Jurkat, Clone E6-1 (cell line): ENCODE measurements at places on chromosomes 7 and 10.
A peak's percentile ranks its signal among the peaks of the same experiment; 100 is the strongest.

DNA sequence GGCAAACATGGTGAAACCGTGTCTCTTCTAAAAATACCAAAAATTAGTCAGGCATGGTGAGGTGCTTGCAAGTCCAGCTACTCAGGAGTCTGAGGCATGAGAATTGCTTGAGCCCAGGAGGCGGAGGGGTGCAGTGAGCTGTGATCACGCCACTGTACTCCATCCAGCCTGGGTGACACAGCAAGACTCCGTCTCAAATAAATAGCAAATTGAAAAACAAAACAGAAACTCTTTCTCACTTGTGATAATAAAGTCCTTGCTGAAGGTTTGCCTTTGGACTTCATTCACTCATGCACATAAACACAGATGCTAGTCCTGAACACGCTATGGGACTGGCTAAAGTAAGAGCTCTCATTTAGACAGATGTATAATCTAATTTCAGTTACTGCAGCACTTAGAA is 37.6 kb downstream of the ANK3 start:
- no peak for DNase-seq

DNA sequence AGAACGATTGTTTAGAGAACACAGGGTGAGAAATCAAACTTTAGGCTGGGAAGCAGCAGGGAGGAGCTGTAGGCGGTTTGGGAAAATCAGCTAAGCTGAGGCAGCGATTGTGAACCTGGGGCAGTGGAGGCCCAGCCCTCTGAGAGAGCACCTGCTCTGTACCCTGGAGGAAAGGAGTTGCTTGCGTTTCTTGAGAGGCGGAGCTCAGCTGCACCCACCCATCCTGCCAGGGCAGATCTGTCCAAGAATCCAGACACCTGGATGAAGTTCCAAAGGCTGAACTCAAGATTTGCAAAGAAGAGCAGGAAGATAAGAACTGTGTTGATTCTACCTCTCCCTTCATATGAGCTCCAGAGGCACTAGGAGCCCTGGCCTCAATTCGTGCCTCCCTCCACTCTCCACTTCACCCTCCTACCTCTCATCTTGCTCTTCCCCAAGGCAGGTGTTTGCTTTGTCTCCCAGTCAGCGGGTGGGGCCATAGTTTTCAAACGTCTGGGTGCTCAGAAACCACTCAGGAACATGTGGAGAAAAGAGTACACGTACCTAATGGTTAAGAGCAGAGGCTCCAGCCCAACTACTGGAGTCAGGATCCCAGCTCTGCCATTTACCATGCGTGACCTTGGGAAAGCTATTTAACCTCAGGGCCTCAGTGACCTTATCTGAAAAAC is 21.5 kb upstream of the TMEM213 start:
- DNase-seq: no peak

GRCh38 chr10:132335189-132336063 is 3.4 kb downstream of the LRRC27 start:
- peak; percentile 43 for DNase-seq

- no peak for DNase-seq
Observed at GRCh38 chr7:36078816-36079360, 74.2 kb upstream of the EEPD1 start.

- DNase-seq: no peak
Observed at GRCh38 chr7:28643584-28644340, 231.4 kb downstream of the CREB5 start.

- DNase-seq: no peak
Observed at GRCh38 chr10:43199088-43199683, 60.9 kb downstream of the CSGALNACT2 start.

DNA sequence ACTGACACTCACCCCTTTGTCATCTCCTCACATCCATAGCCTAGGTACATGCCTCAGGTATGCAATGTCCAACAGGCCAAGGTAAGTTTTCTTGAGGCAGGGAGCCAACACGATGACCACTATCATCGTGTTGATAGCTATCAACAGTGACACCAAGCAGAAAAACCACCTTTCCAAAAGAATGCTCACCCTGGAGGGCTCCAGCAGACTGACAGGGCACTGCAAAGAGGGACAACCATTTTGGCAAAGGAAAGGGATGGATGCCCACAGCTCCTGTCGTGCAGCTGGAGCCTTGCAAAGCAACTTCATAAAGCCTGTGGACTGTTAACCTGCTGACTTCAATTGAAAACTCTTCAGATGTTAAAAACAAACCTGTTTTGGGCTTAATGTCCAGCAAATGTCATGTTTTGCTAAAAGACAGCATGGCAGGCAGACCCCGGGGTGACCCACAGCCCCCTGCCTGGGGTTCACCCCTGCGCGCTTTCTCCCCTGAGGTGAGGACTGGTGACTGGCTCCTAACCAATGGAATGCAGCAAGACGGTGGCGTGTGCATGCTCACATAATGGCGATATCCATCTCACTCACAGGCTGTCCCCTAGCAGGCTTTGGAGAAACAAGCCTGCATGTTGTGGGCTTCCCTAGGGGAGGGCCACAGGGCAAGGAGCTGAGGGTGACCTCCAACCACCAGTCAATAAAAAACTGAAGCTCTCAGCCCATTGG is 293.8 kb downstream of the TCERG1L start:
- no peak for DNase-seq

GRCh38 chr10:24952143-24952706 is at the start of gene PRTFDC1:
Gene PRTFDC1 (minus strand): TSS chr10:24952606. CDS start chr10:24952575, 31 bp downstream.
- no peak for DNase-seq

GRCh38 chr7:77940647-77941046 is 142.1 kb downstream of the PHTF2 start:
- peak; percentile 25 for DNase-seq

- DNase-seq: no peak
Observed at GRCh38 chr10:69411476-69411875, 5.2 kb downstream of the TACR2 start.

DNA sequence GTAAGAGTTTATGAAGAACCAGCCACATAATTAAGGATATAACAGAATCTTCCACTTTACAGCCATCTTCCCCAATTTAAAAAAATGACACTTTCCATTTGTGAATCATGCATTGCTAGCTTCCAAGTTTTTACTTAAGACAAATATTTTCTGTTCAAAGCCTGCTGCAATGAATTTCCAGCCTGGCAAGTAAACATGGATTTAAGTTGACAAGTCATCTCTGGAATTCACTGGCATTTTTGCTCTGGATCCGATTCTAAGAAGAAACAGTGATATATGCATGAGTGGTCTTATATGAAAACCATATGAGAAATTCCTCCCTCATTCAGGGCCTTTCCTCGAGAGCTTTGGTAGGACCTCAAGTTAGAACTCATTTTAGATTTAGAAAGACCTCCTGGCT is 116.1 kb upstream of the CDCA7L start:
- DNase-seq: no peak

- DNase-seq: no peak
Observed at GRCh38 chr7:133625046-133625445, 372.2 kb downstream of the EXOC4 start.

DNA sequence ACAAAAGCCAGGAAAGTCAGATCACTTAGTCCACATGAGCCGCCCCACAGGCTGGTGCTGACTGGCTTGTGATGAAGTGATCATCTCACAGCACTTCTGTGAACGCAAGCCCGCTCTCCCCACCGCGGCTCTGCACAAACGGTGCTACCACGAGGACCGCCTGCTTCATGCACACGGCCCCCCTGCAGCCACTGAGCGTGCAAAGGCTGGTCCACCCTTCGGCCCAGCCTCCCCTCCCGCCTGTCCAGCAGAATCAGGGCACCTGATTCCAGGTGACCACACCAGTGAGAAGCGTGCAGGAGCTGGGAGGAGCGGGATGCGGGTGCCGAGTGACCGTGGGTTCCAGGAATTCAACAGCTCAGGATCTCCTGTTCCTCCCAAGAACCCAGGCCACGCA is 32.2 kb downstream of the MAD1L1 start:
- no peak for DNase-seq

DNA sequence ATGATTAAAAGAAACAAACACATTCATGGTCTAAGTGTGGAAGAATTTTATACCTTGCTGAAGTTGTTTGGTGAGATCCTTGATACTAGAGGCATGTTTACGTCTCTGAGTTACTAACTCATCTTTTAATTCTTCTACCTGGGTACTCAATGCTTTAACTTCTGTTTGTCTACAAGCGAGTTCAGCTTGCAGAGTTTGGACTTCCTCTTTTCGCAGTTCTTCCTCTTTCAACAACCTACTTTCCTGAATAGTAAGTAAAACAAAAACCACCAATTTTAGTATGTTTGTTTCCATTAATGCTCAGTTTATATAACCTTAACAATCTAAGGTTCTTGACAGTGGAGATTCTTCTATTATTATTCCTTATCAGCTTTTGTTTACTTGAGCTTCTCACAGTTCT is 42.9 kb downstream of the CCDC186 start:
- DNase-seq: no peak

GRCh38 chr7:85205754-85206153 is 18.9 kb upstream of the SEMA3D start:
- DNase-seq: no peak

DNA sequence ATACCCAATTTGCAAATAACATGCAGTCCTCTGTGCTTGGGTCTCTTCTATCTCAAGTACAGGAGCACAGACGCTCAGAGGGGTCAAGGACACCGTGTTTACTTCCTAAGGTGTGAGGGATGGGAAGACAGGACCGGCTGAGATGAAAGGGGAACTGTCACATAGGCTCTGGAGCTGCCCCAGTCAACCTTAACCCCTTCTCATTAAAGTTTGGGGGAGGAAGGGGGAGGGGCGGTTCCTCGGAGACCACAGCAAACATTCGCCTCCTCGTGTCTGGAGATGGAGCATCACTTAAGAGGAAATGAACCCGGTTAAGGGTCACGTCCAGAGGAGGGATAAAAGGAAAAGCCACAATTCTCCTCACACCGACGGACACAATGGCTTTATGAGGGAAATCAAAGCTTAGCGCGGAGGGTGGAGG is 1.1 kb downstream of the SH3PXD2A start:
- DNase-seq: no peak

- no peak for DNase-seq
Observed at GRCh38 chr10:131841131-131841660, 59.6 kb upstream of the PPP2R2D start.

DNA sequence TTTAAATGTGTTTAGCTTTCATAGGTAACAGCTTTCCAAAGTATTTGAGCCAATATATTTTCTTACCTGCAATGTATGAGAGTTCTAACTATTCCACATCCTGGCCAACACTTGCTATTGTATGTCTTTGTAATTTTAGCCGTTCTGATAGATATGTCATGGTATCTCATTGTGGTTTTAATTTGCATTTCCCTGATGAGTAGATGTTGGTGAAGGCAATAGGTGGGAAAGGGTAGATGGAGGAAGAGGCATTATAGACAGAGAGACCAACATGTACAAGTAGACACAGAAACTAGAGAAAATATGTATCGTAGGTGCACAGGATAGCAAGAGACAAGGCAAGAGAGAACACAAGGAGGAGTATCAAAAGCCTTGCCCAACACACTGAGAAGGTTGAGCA is 54.8 kb upstream of the CCDC71L start:
- no peak for DNase-seq
